Fibroblast of skin of right biceps (primary cell): ENCODE measurements at places on chromosomes 2 and 18.

- DNase-seq, result no peak
Observed at GRCh38 chr2:8141780-8142179, 540.1 kb upstream of the ID2 start.

- no peak for DNase-seq
Observed at GRCh38 chr2:188307850-188308283, 16.2 kb downstream of the GULP1 start.

DNA sequence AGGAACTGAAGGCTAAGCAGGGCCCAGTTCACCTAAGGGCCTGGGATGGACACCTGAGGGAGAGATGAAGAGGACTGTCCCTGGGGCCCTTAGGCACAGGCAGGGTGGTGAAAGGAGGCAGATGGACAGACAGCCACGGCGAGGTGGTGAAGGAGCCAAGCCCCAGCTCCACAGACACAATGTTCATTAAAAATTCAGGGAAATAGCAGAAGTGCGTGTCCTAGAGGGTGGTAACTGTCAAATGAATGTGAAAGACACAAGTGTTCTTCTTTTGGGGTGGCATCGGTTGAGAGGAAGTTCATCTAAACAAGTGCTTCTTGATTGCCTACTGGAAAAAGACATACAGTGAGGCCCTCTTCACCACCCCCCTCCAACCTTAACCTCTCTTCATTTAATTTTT, 76.2 kb upstream of the SIX2 start:
- no peak for DNase-seq

DNA sequence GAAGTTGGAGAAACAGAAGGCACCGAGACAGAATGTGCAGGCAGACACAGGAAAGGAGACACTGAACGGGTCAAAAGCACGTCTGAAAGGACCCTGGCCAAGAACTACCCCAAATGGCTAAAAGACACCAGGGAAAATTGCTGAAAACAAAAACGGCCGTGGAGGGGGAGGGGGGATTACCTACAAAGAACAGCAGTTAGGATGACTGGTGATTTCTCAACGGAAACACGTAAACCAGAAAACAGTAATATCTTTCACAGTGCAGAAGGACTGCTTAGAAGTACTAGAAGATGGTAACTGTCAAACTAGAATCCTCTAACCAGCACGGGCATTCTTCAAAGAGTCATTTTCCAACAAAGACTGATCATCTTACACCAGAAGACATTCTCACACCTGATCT, 142.6 kb downstream of the HDAC4 start:
- DNase-seq, result no peak

DNA sequence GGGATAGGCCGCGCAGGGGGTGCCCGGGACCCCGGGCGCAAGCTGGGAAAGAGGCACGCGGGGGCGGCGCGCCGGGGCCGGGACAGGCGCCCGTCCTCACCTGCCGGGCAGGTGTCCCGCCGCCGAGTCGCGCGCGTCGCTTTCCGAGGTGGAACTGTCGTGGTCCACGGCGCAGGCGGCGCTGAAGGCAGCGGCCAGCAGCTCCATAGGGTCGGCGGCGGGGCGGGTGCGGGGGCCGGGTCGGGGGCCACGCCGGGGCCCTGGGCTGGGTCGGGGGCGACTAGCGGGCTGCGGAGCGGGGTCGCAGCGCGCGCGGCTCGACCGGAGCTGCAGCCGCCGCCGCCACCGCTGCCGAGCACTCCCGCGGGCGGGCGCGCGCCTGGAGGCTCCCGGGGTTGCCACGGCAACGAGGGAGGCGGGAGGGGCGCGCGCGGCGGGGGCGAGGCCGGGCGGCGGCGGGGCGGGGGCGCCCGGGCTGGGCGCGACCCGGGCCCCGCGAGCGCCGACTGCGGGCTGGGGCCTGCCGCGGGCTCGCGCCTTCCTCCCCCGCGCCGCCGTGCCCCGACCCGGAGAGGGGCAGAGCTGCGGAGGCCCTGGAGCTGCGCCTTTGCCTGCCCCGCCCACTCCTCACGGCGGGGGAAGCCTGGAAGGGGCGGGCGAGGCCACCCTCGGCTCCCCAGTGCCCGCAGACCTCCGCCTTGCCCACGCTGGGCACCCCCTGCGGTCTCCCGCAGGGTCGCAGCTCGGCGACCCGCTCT, 57.9 kb downstream of the SNORC start:
- DNase-seq, result no peak

DNA sequence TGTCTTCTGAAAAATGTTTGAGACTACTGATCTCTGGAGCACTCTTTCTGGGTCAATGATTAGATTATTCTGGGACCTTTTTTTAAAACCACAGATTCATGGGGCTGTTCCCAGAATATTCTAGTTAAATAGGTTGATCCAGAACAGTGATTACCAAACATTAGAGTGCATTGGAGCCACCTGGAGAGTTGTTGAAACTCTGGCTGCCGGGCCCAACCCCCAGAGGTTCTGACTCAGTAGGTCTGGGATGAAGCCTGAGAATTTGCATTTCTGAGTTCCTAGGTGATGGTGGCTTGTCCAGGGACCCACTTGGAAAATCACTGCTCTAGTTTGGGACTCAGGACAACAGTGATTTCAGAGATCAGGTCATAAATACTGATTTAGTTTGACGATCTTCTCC, 197.3 kb downstream of the PTPRM start:
- no peak for DNase-seq

DNA sequence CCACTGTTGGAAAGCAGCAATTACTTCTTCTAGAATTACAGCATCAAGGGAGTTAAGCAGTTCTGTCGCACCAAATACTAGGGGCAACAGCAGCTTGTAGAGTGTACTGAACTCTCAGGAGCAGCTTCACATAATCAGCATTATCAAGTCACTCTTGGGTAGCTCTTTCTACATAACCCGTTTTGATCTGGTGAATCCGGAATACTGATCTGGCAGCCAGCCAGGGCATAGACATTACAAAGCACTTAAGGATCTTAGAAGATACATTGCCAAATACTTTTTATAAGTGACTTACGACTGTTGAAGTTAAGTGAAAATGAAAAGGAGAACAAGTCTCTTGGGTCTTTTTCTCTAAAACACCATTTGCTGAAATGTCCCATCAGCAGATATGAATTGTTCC, 73.2 kb upstream of the NETO1 start:
- no peak for DNase-seq

GRCh38 chr2:16784652-16785051, 119.0 kb upstream of the CYRIA start:
- DNase-seq, result no peak

DNA sequence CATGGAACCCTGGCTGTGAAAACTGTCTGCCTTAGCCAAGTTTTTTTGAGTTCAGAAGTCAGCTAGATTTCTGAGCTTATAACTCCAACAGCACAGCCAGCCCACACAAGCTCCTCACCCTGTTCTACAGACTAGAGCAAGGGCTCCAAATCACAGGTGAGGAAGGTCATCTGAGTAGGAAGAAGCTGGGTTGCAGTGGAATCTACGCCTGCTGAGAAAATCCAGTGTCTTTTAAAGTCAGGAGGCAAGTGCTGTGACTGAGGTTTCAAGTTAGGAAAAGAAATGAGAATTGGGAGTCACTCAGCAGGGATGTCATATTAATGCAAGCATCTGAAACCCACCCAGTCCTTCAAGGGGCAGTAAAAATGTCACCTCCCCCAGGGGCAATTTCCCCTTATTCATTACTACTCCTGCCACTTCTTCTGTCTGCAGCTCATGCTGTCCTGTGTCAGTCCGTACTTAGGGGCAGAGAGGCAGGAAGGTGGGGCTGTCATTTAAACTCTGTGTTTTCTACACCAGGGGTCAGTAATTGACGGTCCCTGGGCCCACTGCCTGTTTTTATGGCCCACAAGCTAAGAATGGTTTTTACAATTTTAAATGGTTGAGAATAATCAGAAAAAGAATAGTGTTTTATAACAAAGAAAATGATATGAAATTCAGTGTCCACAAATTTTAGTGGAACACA, 551.1 kb downstream of the BCL11A start:
- no peak for DNase-seq

- DNase-seq, result no peak
Observed at GRCh38 chr18:77395953-77396352, 146.3 kb downstream of the GALR1 start.

- DNase-seq, result no peak
Observed at GRCh38 chr2:121098556-121098955, 186.4 kb downstream of the TFCP2L1 start.

DNA sequence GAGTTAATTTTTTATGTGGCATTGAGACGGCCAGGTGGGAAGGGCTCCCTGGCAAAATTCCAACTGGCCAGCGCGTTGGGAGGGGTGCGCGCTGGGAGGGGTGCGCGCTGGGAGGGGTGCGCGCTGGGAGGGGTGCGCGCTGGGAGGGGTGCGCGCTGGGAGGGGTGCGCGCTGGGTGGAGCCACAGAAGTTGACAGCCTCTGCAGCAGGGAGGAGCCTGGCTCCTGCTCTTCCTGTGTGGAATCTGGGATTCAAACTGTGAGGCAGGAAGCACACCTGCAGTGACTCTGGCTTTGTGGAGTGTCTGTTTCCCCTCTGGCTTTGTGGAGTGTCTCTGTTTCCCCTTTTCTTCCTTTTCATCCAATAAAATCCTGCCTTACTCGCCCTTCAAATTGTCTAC, 147.9 kb upstream of the CBLN2 start:
- DNase-seq, result no peak

DNA sequence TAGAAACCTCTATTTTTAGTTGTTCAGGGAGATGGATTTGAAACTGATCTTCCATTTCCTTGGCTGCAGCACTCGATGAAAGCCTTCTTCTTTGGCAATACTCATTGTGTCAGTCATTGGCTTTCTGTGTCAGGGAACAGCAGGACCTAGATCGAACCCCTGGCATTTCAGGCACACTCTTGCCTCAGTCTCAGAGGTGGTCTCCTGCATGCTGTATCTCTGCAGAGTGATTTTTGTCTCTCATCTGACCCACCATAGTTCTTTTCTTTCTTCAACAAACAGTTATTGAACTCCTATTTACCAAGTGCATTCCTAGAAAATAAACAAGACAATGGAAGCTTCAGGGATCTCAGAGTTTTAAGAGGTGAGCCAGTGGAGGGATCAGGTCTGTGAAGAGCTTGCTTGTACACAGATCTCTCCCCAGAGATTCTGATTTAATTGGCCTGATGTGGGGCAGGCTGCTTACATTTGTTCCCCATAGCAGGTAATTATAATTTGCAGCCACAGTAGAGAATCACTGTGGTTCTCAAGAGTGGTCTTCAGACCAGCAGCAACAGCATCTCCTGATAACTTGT, 473.1 kb upstream of the TCF4 start:
- no peak for DNase-seq

DNA sequence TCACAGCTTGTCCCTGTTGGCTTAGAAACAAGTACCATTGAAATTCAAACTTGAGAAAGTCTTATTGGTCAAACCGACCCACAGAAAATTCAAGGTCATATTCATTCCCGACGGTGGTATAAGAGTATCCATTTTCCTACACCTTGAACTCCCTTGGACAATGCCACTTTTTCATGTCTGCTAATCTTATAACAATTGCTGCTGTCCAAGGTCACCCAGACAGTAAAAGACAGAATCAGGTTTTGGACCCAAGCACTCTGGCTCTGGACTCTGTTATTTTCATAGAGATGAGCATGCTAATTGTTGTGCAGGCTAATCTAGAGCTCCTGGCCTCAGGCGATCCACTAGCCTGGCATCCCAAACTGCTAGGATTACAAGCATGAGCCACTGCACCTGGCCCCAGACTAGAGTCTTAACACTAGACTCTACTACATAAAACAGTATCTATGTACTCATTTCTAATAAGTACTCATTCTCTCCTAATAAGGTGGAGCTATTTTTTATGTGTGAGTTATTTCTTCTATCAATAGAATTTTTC, 57.8 kb downstream of the C2orf76 start:
- DNase-seq, result no peak

GRCh38 chr2:30366199-30366691, 80.8 kb upstream of the LCLAT1 start:
- DNase-seq, result peak; percentile 90
